H4 (cell line): ENCODE measurements at places on chromosomes 7 and 10. TPM values are rescaled to one million over a fixed set of nuclear protein-coding genes. Genes with fewer than 3 reads are reported as not detected.

GRCh38 chr7:138961159-138961558 lies 20.0 kb downstream of the KIAA1549 start:
- DNase-seq, result no peak

DNA sequence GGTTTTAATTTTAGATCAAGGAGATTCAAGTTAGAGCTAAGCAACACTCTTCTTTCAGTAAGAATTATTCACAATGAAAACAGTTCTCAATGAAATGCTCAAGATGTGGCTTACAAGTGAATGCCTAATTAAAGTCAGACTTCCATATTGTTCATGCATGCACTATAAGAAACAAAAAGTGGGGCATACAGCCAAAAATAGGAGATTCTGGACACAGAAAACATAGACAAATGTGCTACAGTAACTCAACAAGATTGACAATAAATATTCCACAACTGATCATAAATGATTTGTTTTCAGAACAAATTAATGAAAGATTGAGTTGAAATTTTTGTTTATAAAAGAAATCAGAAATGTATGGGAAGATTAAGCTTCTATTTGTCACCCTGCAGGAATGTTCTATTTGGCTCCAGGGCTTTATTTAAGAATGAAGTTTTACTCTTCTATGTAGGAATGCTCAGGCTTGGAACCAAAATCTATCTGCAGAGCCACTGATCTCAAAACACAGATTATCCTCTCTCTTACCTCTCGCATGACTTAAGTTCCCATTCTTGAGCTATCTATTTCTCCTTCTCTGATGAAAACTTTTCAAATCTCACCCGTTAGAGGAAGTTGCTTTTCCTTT lies 89.0 kb upstream of the PIP4K2A start:
- DNase-seq, result no peak

Gene SORBS1
- total RNA-seq, result 1.4 and 4.0 TPM in 2 replicates

Gene LEP
- not detected in 2 replicates for total RNA-seq

DNA sequence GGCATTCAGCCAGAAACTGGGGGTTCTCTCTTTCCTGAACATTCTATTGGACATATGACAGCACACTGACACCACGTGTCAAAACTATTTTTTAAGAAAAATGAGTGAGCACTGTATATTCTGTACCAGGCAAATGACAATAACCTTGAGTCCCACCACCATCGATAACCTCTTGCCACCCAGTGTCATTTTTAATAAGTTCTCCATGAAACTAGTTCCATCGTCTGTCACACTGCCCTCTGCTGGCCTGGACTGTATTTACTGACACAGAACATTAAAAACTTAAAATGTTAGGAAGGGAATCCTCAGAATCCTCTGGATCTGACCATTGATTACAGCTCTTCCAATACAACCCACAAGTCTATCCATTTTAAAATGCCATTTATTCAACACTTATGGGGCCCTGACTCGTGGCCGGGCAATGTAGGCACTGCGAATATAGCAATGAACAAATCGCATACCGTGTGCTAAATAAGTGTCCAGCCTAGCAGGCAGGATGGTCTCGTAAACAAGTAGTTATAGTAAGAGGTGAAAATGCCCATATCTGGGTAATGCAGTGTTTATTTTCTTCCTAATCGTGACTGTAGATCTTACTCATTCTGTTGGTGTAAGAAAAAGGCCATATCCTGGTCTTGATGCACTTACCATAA lies 35.9 kb upstream of the CACNB2 start:
- DNase-seq, result peak; percentile 23

DNA sequence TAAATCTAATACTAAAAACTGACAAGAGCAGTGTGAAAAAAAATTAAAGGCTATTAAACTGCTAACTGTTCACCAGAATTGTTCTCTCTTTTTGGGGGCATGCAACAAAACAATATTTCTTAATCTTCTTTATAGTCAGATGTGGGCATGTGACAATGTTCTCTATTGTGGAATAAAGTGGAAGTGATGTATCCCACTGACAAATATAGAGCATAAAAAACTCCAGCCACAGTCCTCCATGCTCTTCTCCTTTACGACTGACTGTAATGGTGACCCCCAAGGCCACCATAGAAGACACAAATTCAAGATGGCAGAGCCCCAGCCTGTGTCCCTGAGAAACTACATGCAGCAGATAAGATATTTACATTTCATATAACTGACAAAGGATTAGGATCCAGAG lies 11.6 kb upstream of the CCDC6 start:
- DNase-seq, result no peak

Gene TMEM140
- 18.6 and 27.3 TPM in 2 replicates for total RNA-seq

DNA sequence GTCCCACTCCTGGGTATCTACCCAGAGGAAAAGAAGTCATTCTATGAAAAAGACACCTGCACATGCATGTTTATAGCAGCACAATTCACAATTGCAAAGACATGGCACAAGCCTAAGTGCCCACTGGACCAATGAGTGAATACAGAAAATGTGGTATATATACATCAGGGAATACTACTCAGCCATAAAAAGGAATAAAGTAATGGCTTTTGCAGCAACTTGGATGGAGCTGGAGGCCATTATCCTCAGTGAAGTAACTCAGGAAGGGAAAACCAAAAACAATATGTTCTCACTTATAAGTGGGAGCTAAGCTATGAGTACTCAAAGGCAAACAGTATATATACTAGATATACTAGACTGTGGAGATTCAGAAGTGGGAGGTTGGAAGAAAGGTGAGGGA lies 53.7 kb downstream of the VKORC1L1 start:
- no peak for DNase-seq

DNA sequence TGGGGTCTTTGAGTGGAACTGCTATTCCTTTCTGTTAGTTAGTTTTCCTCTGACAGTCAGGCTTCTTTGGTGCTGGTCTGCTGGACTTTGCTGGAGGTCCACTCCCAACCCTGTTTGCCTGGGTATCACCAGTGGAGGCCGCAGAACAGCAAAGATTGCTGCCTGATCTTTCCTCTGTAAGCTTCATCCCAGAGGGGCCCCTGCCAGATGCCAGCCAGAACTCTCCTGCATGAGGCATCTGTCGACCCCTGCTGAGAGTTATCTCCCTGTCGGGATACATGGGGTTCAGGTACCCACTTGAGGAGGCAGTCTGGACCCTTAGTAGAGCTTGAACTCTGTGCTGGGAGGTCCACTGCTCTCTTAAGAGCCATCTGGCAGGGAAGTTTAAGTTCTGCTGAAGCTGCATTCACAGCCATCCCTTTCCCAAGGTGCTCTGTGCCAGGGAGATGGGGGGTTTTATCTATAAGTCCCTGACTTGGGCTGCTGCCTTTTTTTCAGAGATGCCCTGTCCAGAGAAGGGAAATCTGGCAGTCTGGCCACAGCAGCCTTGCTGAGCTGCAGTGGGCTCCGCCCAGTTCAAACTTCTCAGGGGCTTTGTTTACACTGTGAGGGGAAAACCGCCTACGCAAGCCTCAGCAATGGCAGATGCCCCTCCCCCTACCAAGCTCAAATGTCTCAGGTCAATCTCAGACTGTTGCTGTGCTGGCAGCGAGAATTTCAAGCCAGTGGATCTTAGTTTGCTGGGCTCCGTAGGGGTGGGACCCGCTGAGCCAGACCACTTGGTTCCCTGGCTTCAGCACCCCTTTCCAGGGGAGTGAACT lies 89.7 kb upstream of the CDK6 start:
- DNase-seq, result peak; percentile 22

- DNase-seq, result no peak
These were observed 230.9 kb downstream of the ZEB1 start for GRCh38 chr10:31549896-31550295.

Gene DGKB
- 0.12 TPM in 1 of 2 replicates, not detected in the other for total RNA-seq

Gene ZNF425
- total RNA-seq, result 0.88 and 1.7 TPM in 2 replicates

- no peak for DNase-seq
These were observed 29.5 kb downstream of the RPA3 start for GRCh38 chr7:7688956-7689355.

Gene DMBT1
- total RNA-seq, result 0.10 TPM in 1 of 2 replicates, not detected in the other
